ENCODE measurements at places on chromosomes 1 and 21. TPM values are rescaled to one million over a fixed set of nuclear protein-coding genes. Genes with fewer than 3 reads are reported as not detected.

The CTSS gene
- total RNA-seq, result 13.3 TPM

The RXFP4 gene
- total RNA-seq, result not detected

The TAGLN2 gene
- total RNA-seq, result 84.2 TPM

The TEX38 gene
- total RNA-seq, result not detected

The CYP4A11 gene
- total RNA-seq, result 0.13 TPM

The MCOLN2 gene
- total RNA-seq, result 0.18 TPM

The LCE3D gene
- total RNA-seq, result not detected

The LYPLA2 gene
- total RNA-seq, result 23.5 TPM

The PTGFRN gene
- total RNA-seq, result 127 TPM

The UBE2U gene
- not detected for total RNA-seq

The SHE gene
- 8.2 TPM for total RNA-seq

The CSMD2 gene
- 0.27 TPM for total RNA-seq

All from muscle of leg (tissue), 16 donors.